Non-pigmented ciliary epithelial cell (primary cell): ENCODE measurements at places on chromosomes 16 and 17.

- no peak for DNase-seq
Measured at GRCh38 chr17:68441070-68441770, 16.1 kb downstream of the WIPI1 start.

DNA sequence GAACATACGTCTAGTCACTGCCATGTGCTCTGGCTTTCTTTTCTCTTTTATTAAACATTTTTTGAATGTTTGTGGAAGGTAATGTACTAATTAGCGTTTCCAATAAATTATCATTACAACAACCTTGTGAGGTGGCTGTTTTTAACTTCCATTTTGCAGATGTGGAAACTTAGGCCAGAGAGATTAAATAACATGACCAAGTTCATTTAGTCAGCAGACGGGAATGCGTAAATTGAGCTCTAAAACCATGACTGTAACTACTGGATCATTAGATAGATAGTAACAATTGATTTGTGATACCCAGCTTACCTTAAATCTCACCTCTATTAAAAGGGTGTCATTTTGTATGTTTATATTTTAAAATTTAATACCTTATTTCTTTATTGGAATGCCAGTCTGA, 49.4 kb downstream of the RABEP1 start:
- peak; percentile 17 for DNase-seq

GRCh38 chr16:88378401-88378800, 4.4 kb upstream of the ZNF469 start:
- no peak for DNase-seq

- no peak for DNase-seq
Measured at GRCh38 chr16:27399969-27400368, 2.0 kb upstream of the IL21R start.

DNA sequence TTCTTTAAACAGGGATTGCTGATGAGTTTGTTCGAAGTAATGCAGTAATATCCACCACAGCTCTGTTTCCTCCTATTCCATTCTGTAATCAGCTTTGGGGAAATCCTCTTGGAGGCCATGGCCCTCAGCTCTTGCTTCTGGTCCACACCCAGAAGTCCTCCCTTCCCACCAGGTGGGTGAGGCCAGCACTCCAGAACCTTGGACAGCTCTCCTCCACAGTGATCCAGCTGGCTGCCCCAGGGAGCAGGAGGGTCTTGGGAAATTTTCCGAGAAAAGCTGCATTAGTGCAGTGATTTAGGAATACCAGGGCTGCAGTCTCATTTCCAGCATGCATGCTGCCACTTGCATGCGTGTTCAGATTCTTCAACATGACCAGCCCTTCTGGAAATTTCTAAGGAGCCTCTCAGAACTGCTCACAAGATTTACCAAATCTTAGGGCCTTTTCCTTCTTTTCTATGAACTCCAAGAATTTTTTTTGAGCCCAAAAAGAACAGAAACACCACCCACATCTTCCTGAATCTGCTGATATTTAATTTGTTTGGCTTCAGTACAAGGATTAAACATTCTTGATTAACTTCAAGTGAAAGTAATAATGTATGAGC, 4.2 kb downstream of the SMPD3 start:
- no peak for DNase-seq
